ENCODE measurements at places on chromosomes 12 and 14.

GRCh38 chr12:807041-807735, 54.8 kb downstream of the WNK1 start:
- no peak for DNase-seq

DNA sequence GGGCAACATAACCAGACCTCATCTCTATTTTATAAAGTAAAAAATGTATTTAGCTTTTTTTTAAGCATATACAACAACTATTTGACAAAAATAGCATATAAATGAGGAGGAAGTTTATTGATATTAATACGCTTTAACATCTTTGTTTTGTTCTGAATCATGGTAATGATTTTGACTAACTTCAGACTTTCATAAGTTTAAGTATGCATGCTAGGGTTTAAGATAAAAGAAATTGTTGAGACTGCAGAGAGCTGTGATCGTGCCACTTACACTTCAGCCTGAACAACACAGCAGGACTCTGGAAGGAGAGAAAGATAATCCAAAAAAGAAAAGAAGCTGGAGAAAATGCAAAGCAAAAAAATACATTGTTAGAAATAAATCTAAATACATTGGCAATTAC, 87.9 kb upstream of the AEBP2 start:
- DNase-seq: no peak

- peak; percentile 51 for DNase-seq
These were observed 7.7 kb upstream of the AMN1 start for GRCh38 chr12:31736472-31736871.

DNA sequence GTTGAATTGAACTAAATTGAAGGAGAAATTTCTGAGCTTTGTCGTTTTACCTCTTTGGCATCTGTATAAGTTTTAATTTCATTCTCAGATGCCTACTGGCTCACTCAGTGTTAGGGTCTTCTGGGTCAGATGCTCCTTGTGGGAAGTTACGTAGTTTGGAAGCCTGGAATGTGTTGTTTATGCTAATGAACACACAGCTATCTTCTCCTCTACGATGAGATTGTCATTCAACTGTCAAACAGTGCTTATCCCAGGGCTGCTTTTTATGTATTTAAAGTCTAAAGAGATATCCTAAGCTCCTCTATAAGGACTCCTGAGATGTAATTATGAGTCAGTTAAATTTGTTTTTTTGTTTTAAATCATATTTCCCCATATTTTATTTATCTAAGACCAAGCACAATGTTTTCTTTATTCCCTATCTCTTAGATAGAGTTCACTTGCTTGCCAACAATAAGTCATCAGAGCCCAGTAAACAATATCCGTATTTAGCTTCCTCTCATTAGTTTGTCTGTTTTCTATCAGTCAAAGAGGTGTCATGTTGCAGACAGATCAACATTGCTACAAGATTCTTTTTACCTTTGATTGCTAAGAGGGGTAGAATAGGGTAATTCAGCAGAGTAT, 368.0 kb upstream of the PDE3A start:
- no peak for DNase-seq

GRCh38 chr12:94638521-94638920, 11.8 kb downstream of the TMCC3 start:
- DNase-seq: no peak

DNA sequence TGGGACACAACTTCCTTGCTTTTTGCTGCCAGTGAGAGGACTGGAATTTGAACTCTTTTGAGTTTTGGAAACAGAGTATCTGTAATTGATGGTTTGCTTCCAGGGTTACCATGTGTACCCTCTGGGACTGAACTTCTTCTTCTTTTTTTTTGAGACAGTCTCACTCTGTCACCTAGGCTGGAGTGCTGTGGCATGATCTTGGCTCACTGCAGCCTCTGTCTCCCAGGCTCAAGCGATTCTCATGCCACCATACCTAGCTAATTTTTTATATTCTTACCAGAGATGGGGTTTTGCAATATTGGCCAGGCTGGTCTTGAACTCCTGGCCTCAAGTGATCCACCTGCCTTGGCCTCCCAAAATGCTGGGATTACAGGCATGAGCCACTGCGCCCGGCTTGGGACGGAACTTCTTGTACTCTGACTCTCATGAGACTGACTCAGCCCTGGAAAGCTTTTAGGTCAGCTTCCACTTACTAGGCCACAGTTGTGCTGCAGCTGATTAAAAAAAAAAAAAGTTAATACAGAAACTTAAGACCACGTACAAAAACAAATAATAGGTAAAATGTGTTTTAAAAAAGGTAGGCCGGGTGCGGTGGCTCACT, 15.8 kb downstream of the SEL1L start:
- DNase-seq: no peak

DNA sequence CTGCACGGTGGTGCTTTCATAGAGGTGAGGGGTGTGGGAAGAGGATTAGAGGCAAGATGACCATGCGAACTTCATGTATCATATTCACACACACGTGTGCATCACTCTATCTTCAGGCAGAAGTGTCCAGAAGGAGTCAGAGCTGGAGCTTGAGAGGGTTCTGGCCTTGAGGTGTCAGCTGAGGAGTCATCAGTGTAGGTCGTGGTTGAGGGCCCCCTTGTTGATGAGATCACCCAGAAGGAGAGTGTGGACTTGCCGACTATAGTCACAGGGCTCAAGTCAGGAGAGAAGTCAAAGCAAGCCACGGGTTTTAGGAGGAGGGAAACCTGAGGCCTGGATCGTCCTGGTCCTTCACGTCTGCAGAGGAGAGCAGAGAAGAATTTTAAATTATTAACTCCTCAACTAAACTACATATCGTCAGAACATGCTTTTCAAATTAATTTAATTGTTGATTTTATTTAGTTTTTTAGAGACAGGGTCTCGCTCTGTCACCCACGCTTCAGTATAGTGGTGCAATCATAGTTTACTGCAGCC, 25.4 kb downstream of the EML1 start:
- no peak for DNase-seq

DNA sequence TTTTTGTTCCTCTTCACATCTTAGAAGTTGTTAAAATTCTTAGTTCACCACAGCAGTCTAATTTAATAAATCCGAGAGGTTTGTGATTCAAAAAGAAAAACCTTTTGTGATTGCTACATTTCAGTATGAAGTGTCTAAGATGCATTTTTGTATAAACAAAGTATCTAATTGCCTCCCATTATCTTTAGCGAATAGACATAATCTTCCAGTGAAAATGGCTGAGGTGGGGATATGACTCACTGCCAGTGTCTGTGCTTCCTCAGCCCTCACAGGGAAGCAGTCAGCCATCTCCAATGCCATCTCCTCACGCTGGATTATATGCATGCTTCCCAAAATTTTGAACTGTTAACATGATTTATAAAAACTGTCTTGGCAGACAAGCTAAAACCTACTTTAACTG, 7.6 kb downstream of the GCH1 start:
- DNase-seq: no peak

DNA sequence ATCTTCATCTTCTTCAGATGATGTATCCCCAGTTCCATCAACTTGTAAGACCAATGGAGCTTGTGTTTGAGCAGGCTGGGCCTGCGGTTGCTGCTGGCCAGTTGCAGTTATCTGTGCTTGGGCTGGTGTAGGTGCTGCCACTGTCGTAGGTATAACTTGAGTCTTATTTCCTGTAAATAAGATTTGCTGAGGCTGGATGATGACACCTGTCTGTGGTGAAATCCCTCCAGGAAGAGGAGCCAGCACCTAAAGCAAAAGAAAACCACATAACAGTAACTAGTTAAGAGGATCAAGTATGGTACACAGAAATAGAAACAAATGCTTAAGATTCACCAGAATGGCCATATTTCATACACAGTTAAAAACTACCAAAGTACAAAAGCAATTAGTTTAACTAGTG, 28.2 kb downstream of the GTF2A1 start:
- DNase-seq: no peak

GRCh38 chr14:71499018-71499417, 433.2 kb upstream of the RGS6 start:
- DNase-seq: no peak

DNA sequence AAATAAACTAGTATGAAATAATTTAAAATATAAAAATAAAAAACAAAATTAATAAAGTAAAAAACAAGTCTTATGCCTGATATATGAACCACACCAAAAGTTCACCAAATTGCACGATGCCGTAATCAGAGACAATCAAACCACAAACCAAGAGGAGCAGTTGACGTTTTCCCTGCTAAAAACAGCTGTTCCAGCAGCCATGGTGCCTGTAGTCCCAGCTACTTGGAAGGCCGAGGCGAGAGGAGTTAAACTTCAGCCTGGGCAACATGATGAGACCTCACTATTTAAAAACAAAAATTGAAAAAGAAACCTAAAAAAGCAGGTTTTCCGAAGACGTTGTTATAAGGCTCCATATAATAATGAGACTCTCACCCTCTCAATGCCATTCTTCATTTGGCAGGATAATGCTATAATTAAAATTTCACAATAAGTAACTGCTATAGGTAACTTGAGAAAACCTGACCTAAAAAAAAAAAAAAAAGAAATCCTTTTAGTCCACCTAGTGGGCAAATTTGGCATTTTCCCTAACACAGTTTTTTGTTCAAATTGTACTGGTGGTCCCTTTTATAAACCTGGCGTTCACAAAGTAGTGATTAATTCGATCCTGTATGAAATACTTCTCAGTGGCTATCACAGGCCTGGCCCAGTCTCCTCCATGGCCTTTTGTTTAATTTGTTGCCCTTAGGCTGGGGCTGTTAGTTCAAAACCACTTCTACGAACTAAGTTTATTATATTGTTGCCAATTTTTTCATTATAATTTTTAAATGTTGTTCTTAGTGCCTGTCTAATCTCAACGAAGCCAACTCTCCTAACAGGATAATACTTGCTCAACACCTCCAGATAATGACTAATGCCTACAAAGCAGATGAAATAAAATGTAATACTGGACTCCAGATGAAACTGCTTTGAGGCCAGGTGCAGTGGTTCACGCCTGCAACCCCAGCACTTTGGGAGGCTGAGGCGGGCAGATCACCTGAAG, 62.1 kb downstream of the TNFAIP2 start:
- no peak for DNase-seq

DNA sequence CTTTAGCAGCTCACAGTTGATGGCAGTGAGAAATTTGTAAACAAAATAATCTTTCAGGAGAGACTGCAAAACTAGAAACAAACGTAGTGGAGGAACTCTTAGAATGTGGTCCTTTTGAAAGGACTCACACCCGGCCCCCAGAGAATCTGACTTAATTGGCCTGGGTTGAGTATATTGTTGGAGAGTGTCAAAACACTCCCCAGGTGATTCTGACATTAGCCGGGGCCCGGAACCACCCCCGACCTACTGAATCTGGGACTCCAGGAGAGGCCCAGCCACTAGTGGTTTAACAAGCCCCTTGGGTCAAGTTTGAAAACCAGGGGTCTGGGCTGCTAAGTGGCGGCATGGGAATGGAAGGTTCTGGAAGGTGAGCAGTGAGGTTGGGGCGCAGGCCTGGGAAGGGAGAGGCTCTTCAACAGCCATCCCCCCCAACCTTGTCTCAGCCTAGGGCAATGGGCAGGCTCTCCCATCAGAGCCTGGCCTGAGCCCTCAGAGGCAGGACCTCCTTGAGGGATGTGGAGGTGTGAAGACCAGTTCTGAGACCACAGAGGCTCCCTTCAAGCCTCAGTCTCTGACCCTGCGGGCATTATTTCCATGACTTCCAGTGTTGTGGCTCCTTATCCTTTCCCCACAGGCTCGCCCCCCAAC, 1.1 kb upstream of the ELK3 start:
- no peak for DNase-seq

DNA sequence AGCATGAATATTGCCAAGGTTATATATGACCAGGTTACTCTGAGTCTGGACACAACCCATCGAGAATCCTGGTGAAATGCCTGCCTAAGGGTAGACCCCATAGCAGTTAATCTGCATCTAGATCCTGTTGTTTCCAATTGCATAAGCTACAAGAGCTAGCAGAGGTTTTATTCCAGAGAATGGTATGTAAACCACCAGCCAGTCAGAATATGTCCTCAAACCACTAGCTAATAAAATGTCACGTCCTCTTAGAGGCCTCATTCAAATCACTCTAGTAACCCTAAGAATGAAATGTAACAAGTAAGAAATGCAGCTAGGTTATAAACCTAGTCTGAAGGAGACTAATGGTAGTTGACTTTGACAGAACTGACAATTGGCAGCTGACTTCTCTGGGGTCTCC, 9.0 kb upstream of the YLPM1 start:
- no peak for DNase-seq

- no peak for DNase-seq
These were observed 230.5 kb downstream of the ETNK1 start for GRCh38 chr12:22855456-22855855.

DNA sequence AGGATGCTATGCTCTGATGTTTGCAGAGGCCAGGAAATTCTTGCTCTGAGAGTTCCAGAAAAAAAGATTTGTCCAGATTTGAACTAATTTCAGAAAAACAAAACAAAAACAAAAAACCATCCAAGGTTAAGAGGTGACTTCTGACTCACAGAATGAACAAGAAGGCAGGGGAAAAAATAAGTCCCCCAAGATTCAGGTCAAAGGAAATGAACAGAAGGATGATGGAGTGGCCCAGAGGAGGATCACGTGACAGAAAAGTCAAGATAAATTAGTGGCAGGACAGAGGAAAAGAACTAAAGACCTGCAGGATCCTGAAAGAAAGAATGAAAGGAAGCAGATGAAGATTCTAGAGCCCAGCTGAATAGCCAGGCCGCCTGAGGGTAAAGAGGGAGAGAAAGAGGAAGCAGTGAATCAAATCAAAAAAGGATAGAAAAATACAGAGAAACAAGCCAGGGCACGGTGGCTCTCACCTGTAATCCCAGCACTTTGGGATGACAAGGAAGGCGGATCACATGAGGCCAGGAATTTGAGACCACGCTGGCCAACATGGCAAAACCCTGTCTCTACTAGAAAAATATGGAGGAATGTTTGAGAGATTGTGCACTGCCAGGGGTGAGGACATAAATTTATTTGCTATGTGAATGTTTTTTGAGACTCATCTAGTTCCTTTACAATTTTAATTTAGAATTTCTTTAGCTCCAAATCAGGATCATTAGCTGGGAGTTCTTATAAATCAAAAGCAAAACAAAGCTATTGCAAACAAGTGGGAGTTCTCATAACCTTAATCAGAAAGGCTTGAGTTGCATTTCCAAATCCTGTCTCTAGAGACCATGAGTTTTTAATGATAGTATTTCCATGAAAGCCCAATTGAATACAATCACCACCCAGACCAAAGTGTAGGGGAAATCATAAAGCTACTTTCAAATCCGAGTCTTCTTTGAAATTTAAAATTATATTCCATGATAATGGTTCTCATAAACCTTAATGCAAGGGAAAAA, 217.1 kb upstream of the PLEKHG7 start:
- no peak for DNase-seq

DNA sequence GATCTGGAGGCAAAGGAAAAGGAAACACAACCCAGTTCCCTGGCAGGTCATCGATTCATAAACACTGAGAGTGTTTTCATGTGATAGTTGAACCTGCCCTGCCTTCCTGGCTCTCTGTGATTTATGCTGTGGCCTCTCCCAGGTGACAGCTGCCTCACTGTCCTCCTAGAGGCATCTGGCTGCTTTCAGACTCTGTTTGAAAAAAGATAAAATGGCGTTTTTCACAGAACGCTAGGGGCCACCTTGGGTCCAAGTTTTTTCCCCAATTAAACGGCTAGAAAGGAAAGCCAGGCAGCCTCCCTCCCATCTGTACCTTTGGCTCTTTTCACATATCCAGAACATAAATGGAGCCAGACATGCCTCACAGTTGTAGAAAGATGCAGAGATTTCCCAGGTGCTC, 252.6 kb upstream of the CCDC196 start:
- no peak for DNase-seq

Data from fibroblast of skin of left quadriceps (primary cell).